ENCODE measurements at places on chromosomes 6 and 20.

- DNase-seq = no peak
Measured at GRCh38 chr6:139581485-139581865, 207.0 kb upstream of the CITED2 start.

DNA sequence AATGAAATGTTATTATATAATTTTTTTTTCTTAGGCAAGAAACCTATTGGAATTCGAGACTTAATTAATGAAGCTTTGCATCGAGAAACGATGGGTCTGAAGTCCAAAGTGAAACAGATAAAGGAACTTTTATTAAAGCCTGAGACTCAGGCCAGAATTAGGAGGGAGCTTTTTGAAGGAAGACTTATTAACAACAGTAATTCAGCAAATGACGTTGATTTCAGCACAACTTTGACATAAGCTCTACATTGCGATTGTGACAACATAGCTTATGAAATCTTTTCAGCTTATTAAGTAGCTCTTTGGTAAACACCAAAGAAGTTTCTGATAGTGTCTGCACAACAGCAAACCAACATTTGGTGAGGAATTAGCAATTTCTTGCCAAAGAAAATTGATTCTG lies 147.1 kb downstream of the AKAP7 start:
- DNase-seq = no peak

DNA sequence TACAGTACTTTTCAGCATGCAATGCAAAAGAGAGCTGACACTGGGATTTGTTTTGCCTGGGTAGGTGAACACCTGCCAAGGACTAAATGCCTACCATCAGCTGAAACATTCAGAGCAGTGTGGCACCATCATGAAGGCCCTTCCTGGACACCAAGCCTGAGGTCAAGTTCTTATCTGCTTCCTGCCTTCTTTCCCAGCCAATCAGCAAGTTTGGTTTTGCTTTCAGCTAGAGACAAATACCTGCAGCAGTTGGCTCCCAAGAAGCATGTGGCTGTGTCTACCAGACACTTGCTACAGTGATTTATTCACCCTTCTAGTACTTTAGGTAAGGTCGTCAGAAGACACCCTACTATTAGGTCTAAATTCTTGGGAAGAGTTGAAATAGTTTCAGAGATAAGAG lies 112.8 kb downstream of the TBX18 start:
- DNase-seq = no peak

- no peak for DNase-seq
Measured at GRCh38 chr6:99369533-99369932, 20.1 kb upstream of the FAXC start.

DNA sequence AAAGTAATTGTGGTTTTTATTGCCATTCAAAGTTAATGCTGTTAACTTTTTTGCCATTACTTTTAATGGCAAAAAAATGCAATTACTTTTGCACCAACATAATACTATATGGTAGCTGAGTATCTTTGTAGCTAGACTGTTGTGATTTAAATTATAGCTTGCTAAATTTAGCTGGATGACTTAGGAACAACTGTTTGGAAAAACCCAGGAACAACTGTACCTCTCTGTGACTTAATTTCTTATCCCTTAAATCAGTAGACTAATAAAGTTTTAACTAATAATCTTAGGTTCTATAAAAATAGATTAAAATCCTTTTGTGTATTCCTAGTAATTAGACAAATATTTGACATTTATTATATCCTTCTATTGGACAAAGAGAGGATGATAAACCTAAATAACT lies 268.2 kb downstream of the TENT5A start:
- no peak for DNase-seq

GRCh38 chr20:52783769-52784168 lies 188.4 kb upstream of the TSHZ2 start:
- no peak for DNase-seq

- DNase-seq = no peak
Measured at GRCh38 chr20:3758566-3758965, 9.0 kb downstream of the ADISSP start.

DNA sequence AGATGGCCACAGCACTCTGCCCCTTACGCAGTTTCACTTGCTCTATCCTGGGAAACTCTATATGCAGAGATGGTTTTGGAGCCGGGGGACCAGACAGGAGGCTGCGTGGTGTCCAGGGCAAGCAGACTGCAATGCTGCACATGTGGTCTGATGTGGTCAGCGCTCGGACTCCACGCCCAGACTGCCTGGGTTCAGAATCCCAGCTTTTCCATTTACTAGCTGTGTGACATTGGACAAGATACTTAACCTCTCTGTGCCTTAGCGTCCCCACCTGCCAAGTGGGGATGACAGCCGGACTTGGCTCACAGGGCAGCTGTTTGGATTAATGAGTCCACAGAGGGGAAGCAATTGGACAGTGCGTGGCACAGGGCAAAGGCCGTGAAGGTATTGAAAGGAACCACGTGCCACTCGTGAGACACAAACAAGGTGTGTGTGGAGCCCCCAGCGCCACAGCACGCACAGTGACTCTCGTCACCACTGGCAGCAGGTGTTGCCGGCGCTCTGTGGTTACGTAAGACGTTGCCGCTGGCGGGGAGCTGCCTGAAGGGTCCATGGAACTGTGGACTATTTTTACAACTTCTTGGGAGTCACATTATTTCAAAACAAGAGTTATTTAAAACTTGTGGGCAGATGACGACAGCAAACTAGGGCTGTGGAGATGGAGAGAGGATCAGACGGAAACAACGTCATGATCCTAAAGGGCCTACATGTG lies 201.4 kb downstream of the PREX1 start:
- no peak for DNase-seq

GRCh38 chr20:36261389-36262105 lies 25.3 kb downstream of the AAR2 start:
- DNase-seq = no peak

DNA sequence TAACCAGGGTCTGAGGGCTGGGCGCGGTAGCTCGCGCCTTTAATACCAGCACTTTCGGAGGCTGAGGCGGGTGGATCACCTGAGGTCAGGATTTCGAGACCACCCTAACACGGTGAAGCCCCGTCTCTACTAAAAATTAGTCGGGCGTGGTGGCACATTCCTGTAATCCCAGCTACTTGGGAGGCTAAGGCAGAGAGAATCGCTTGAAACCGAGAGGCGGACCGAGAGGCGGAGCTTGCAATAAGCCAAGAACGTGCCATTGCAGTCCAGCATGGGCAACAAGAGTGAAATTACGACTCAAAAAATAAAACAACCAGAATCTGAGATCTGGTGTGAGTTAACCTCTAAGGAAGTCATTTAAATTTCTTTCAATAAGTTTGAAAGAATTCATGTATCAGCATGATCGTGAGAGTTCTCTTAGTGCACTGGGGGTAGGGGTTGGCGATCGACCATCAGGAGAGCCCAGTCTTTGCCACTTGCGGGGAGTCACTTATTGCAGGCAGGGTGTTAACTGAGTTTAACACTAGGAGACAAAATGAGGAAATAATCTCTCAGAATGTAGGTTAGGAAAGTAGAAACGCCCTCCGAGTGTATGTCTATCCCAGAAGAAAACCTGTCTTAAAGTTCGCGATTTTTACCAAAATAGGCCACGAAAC lies 206.5 kb upstream of the ZNF184 start:
- DNase-seq = no peak

GRCh38 chr6:113671421-113671820 lies 185.7 kb upstream of the MARCKS start:
- no peak for DNase-seq

GRCh38 chr20:59645761-59646171 lies 41.4 kb downstream of the PHACTR3 start:
- DNase-seq = peak; percentile 44

GRCh38 chr6:10485406-10485805 lies 35.7 kb upstream of the GCNT2 start:
- no peak for DNase-seq

DNA sequence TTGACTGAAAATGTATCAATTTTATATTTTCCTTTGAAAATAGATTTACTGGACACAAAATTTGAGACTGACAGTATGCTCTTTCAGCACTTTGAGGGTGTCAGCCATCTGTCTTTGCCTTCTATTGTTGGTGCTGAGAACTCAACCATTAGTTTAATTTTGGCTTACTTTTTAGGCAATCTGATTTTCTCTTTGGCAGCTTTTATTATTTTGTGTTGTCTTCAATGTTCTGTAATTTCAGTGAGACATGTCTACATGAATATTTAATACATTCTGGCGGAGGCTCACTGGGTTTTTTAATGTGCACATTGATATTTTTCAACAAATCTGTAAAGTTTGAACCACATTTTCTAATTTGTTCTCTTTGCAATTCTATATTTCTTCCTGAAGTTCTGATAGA lies 648.6 kb downstream of the C6orf118 start:
- no peak for DNase-seq

GRCh38 chr6:32970413-32971241 lies 2.2 kb downstream of the BRD2 start:
- no peak for DNase-seq

- no peak for DNase-seq
Measured at GRCh38 chr20:22922987-22923386, 112.1 kb upstream of the SSTR4 start.

DNA sequence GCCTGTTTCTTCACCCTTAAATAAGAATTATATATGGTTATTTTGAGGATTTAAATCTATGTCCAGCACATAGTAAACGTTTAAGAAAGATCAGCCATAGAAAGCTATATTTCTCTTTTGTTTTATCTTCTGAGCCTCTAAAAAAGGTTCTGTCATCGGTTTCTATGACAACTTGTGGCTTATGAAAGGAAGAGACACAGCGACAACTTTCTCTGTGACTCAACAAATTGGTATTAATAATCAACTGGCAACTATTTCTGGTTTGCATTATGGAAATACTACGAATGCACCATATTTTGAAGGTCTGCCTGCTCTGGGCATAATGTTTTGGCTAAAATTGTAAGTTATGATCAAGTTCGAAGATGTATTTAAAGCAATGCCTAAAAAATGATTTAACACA lies 751.0 kb downstream of the CD109 start:
- DNase-seq = no peak

GRCh38 chr6:120994573-120994967 lies 339.7 kb downstream of the TBC1D32 start:
- no peak for DNase-seq

DNA sequence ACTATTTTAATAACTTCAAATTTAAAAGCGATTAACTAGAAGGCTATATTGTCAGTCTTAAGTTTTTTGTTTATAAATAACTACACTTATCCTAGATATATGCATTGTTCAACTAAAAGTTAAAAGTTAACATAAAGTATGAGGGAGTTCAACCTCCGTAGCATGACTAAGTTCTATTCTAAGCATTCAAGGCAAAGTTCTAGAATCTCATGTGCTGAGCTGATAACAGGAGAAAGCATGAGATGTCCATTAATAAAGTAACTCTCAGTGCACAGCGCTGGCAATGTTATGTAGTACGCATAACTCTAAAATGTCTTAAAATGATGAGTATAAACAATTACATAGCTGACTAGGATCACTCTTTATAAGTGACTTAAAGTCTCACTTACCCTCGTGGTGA lies 264.8 kb downstream of the RNGTT start:
- no peak for DNase-seq

DNA sequence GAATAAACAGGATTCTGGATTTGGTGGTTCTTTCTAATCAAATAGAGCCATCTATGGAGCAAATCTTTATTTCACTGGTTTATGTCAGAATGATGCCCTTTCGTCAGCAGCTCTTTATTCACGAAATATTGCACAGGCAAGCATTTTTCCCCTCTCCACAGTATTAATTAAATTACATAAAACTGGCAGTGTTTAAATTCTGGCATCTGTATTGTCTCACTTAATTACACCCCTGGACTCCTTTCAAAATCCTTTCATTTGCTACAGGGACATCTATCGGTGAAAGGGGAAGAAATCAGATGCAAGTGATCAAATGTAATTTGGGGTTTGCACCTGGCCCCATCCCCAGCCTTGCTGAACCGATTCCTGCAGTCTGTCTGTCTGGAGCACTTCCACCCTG lies 801.9 kb downstream of the QKI start:
- no peak for DNase-seq

DNA sequence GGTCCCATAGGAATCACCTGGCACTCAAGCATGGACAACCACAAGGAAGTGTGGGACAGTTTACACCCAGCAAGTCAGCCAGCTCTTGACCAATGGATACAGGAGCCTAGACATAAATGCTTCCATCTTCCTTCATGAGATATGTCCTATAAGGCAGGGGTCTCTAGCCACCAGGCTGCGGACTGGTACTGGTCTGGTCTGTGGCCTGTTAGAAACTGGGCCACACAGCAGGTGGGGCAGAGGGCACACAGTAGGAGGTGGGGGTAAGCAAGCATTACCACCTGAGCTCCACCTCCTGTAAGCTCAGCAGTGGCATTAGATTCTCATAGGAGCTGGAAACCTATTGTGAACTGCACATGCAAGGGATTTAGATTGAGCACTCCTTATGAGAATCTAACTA lies 437.1 kb downstream of the CD109 start:
- DNase-seq = no peak

DNA sequence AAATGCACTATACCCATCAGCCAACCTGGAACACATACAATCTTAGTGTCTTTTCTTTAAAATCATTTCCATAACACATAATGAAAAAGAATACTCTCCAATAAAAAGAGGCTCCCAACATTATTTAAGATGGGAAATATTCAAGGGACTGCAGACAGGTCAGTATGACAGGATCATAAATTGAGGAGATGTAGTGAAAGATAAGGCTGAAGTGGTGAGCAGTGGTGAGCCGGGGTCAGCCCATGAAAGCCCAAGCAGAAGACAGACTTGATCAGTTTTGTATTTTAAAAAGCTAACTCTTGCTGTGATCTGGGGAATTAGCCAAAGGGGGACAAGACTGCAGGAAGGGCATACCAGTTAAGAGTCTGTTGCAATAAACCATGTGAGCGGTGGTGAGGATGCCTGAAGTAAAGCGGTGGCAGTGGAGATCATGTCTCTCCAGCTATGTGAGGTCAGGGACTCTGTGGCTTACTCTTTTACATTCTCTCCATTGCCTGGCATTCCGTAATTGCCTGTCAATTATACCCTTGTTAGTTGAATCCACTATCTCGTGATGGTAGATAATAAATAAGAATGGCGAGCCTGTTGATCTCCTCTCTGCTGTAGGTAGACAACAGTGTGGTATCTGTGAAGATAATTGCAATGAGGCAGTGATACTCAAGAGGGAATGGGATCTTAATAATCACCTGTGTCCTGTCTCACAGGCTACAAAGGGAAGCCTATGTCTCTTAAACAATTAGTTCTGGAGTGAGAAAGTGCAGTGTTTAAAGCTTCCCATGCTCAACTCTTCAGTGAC lies 97.4 kb downstream of the FILIP1 start:
- no peak for DNase-seq

GRCh38 chr6:98530732-98531131 lies 303.6 kb upstream of the POU3F2 start:
- DNase-seq = no peak

DNA sequence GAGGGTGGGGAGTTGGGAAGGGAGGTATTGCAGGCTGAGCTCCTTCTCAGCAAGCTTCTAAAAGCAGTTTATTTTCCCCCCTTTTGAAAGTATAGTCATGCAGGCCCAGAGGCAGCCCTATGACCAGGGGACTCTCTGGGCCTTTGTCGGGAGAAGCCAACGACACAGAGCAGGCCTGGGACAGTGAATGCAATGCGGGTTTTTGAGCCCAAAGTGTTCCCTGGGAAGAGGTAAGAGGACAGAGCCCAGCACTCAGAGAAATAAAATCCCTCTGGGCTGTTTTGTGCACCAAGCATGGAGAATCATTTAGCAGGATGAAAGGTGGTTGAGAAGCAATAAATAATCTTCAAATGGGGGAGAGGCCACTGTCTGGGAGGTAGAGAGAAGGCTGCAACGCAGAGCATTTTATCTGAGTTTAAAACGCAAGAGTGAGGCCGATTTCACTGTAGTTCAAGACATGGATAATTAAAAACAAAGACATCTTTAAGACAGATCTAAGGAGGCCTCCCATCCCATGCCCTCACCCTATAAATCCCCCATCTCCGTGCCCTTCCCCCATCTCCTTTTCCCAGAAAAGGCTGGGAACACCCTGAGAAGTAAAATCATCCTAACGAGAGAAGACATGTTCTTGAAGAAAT lies 237.5 kb downstream of the CDC5L start:
- no peak for DNase-seq
